Cerebellar nuclear complex (tissue), 1 donor: ENCODE measurements at places on chromosomes 5 and 9.

- no peak for DNase-seq
Observed at GRCh38 chr5:107147589-107147988, 523.1 kb downstream of the EFNA5 start.

- no peak for DNase-seq
Observed at GRCh38 chr9:134969156-134970045, 51.7 kb upstream of the FCN1 start.

DNA sequence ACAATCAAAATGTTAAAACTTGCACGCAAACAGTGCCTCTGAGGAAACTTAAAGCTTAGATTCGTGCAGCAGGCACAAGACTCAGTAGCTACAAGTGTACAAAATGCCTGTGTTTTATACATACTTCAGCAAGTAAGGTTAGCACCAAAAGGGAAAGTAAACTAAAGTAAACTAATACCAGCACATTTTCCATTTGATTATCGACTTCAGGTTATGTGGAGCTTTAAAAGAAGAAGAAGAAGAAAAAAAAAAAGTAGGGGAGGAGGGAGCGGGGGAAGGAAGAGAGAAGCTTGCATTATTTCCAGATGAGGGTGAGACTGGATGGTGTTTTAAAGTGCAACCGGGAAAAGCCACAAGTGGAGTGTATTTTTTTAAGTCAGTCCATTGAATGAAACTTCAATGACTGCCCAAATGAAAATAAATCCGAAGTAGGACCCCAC, 596 bp upstream of the ADAMTS6 start:
- DNase-seq = no peak

GRCh38 chr5:107634981-107635848, 35.5 kb downstream of the EFNA5 start:
- DNase-seq = no peak

- no peak for DNase-seq
Observed at GRCh38 chr5:72841756-72842535, 25.5 kb downstream of the TNPO1 start.

DNA sequence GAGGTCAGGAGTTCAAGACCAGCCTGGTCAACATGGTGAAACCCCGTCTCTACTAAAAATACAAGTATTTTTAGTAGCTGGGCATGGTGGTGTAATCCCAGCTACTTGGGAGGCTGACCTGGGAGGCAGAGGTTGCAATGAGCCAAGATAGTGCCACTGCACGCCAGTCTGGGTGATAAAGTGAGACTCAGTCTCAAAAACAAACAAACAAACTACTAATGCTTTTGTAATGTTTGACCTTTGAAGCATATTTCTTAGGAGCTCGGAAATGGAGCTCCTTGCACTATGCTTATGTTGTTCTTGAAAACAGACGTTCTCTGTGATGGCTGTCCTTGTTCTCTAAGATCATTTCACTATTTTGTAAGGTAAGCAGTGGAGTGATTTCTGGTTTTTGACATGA, 6.0 kb downstream of the F2RL2 start:
- DNase-seq = no peak

- DNase-seq = no peak
Observed at GRCh38 chr5:76831110-76831452, 12.3 kb downstream of the F2RL1 start.

DNA sequence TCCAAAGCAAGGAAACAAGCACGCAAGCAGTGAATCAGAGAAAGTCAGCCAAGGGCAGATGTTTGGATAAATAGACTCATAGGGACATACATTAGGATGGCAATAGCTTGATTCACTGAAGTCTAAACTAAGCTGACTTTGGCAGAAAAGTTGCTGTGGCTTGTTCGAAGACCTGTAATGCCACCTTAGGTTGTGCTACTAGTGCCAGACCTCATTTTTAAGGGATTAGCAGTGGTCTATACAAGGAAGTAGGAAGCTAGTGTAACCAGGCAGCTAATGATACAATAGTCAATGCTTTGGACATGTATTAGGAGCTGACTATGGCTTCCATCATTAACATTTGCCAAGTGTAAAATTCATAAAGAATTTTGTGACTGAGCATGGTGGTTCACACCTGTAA, 63.1 kb downstream of the FCHO2 start:
- DNase-seq = no peak

DNA sequence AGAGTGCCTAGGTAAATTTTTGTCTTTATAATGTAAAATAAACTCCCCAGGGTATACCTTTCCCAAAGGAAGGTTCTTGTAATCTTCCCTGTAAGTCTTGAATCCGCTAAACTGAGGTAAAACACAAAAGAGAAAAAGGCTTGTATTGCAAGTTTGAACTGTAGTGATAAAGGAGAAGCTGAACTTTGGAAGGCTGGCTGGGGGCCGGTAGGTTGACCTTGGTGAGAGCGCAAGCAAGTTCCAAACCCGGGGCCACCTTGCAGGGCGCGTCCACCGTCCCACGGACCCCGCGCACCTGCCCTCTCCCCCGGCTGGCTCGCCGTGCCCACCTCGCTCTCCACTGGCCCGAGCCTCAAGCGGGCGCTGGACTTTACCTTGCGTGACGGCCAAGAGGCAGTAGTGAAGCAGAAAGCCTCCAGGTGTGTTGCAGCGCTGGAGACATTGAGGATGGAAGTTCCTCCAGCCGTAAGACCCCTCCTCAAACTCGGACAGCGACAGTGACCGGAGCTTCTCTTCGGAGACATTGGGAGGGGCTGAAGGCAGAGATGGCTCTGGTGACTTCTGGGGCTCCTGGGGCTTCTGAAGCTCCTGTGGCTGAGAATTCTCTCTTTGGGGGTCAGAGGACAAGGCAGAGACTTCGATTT, 428 bp downstream of the SLCO4C1 start:
- DNase-seq = no peak

DNA sequence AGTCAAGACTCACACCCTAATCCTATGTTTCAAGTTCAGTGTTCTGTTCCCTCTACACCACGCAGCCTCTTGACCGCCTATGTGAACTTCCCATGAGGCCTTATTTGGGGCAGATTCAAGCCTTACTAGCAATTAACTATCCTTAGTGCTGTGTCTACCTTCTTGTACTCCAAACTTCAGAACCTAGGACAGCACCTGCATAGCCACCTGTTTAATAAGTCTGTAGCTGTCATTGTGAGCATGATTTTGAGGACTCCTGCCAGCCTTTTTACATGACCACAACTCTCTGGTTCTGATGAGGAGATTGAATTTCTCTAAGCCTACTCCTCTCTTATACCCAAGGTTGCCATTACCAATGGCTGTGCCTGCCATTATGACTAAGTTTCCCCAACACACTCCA, 50.8 kb upstream of the PCSK1 start:
- no peak for DNase-seq

GRCh38 chr5:82821846-82822633, 255.2 kb downstream of the TMEM167A start:
- DNase-seq = no peak

DNA sequence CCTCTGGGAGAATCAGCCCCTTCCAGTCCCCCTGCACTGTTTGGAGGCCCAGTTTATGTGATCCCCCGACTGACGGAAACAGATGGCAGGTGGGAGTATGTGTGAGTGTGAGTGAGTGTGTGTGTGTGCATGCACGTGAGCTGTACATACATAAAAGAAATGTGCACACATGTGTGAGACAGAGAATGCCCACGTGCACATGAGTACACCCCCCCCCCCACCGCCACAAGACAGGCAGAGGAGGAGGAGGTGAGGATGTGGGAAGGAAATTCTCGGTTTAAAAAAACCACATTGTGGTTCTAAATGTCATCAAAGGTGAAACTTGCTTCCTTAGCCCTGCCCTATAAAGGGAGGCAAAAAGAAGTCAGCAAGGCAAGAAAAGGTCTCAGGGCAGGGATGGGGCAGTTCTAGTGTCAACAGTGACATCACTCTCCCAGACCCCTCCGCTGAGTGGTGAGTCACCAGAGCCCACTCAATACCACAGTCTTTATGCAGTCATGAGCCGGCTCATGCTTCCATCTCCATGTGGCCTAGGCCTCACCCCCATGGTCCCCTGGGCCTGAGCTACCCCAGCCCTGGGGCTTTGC, 79.2 kb upstream of the HSPA9 start:
- DNase-seq = no peak

- no peak for DNase-seq
Observed at GRCh38 chr9:110291921-110292557, 35.7 kb upstream of the TXN start.

GRCh38 chr9:136865041-136865767, 904 bp downstream of the EDF1 start:
- DNase-seq = no peak

DNA sequence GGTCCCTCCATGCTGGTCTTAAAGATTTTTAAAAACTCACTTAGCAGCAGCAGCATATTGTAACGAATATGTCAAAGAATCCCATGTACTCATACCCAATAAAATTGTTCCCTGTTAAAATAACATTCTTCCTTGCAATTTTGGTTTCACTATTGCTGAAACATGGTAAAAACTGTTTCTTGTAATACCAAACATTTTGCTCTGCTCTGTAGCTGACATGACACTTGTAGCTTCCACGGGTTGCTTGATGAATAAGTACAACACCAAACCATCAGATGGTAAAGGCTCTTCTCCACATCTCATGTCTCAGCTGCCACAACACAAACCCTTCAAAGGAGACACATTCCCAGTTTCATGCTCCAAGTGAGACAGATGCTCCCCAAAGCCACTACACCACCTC, 180.7 kb upstream of the PTGER4 start:
- DNase-seq = no peak

GRCh38 chr5:100768221-100768620, 134.9 kb downstream of the ST8SIA4 start:
- no peak for DNase-seq

DNA sequence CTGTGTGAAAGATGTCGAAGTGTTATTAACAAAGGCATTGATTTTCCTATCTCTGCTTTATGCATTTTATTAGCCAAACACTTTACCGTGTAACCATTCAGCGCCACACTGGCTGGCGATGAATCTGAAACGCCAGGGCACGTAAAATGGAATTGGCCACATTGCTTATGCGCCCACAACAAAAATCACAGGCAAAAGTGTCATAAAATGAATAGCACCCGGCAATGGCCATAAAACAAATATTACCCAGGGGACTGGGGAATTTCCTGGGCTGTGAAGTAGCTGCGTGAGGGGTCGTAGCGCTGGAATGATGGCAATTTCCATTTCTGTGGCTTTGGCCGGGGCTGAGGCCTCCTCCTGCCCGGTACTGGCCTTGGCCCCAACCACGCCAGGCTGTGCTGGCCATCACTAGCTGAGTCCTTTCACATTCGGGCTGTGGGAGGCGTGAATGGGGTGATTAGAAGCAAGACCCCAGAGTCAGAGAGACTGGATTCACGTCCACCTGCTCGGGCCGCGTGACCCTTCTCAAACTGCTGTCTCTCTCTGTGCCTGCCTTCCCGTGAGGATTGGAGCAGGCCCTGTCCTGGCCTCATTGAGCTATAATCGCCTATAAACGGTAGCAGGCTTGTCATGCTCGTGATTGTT, 254.5 kb downstream of the PBX3 start:
- DNase-seq = no peak

DNA sequence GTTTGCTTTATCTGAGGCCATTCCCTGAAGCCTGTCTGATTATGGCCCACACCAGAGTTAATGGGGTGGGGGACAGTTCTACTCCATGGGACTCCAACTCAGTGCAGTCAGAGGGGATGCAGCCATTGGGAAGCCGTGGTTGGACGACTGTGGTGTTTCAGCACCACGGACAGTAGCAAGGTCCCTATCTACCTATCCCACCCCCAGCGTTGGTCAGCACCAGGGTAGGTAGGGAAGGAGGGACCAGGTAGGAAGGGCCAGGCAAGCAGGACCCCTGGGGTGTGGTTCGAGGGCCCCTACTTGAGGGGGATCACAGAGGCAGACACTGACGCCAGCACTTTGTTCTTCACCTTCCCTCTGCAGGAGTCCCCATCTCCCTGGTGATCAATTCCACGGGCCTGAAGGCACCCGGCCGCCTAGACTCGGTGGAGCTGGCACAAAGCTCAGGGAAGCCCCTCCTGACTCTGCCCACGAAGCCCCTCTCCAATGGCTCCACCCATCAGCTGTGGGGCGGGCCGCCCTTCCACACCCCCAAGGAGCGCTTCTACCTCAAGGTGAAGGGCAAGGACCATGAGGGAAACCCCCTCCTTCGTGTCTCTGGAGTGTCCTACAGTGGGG, 33.2 kb downstream of the HMCN2 start:
- DNase-seq = no peak

GRCh38 chr9:91386765-91387164, 25.0 kb upstream of the AUH start:
- DNase-seq = no peak

- DNase-seq = no peak
Observed at GRCh38 chr5:87650284-87650683, 237.6 kb upstream of the CCNH start.

GRCh38 chr5:103617090-103617489, 54.5 kb upstream of the NUDT12 start:
- no peak for DNase-seq

GRCh38 chr5:75964008-75964407, 119.2 kb upstream of the SV2C start:
- DNase-seq = no peak

DNA sequence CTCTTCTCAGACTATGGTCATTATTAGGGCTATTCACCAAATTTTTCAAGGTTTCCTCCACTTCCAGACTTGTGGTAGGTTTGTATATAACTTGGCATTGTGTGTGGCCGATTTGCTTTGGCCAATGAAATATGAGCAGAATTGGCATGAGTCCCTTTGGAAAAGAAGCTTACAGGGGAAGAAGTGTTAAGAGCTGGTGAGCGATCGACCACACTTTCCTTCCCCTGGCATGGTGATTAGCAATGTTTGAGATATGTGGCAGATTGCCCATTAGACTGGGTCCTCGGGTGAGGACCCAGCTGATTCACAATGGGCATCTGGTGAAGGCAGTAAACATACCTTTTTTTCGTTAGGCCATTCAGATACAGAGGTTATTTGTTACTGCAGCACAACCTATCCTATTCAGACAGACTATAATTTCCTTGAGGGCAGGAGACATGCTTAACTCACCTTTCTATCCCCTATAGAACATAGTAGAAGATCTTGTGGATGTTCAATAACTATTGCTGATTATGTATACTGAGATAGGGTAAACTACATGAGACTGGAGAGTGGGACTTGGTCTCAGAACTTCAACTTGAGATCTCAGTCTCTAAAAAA, 62.8 kb upstream of the KLF9 start:
- DNase-seq = no peak

- no peak for DNase-seq
Observed at GRCh38 chr5:33854733-33855151, 37.0 kb downstream of the ADAMTS12 start.
